Endothelial cell (in vitro differentiated cells): ENCODE measurements at places on chromosomes 1 and 21. TPM values are rescaled to one million over a fixed set of nuclear protein-coding genes. Genes with fewer than 3 reads are reported as not detected.

- no peak for DNase-seq
Measured at GRCh38 chr1:168110896-168111545, 25.7 kb downstream of the GPR161 start.

DNA sequence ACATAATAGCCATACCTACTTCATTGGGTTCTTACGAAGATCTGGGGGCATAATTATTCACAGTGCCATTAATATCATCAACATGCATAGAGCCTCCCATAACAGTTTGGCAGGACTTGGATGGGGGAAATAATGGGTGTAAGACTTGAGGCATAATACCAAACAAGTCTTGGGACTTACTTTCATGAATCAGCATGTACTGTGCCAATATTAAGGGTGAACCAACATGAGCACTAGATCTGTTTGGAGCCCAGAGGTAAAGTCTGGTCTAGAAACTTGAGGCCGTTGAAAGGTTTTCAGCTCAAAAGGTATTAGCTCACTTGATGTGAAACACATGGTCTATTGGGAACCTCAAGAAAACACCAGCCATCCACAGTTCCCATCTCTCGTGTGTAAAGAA, 56.7 kb upstream of the ZC3H11B start:
- no peak for DNase-seq

The CD5L gene
- not detected for total RNA-seq

The CCDC27 gene
- total RNA-seq, result not detected

The CLIC6 gene
- 5.4 TPM for total RNA-seq

The MRPS21 gene
- 63.1 TPM for total RNA-seq

The C1orf226 gene
- total RNA-seq, result 28.2 TPM

The EPHA10 gene
- 0.13 TPM for total RNA-seq

The SPRR2F gene
- not detected for total RNA-seq

The AIRE gene
- not detected for total RNA-seq
